Fibroblast of skin of left biceps (primary cell): ENCODE measurements at places on chromosomes 6 and 20.

GRCh38 chr6:39426073-39426456 is 103.6 kb upstream of the KCNK16 start:
- peak; percentile 59 for DNase-seq

GRCh38 chr6:100664274-100665040 is 199.7 kb upstream of the SIM1 start:
- DNase-seq = no peak

DNA sequence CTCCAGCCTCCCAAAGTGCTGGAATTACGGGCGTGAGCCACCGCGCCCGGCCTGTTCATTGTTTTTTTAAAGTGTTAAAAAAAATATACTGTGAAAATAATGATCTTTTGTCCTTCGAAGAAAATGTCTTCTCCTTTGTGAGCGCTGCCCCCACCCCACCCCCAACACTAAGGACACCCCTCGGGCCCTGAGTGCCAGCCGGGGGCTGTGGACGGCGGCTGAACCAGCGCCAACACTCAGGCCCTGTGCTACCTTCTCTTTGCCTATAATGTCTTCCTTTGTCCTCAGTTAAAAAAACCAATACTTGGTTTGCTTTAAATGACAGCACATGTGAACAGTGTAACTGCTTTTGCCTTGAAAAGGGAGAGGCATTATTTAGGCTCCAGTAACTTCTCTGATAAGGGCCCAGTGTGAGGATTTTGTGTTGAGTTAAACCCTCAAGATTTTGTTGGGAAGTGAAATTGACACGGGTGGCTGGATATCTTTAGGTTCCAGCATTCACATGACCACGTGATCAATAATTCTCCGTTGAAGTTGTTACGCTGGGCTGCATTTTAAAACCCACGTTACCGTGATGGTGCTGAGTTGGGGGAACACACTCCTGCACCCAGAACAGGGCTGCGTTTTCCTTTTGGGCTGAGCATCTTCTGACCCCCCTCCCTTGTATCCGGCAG is 9.5 kb upstream of the ADRM1 start:
- DNase-seq = no peak

GRCh38 chr6:110528930-110529325 is 52.5 kb upstream of the SLC22A16 start:
- DNase-seq = no peak

DNA sequence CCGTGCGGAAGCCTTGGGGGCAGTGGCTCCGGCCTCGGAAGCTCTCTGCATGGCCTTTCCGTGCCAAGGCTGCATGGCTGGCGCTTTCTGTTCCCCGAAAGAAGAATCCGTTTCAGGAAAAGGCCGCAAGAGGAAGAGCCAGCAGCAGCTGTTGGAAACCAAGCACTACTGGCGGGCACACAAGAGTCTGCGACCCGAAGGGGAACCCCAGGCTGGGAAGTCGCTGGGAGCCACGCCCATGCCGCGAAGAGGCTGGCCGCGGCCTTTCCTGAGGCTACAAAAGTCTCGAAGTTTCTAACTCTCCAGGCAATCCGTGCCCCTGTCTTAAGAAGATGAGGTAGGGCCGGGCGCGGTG is at the start of gene CGAS:
Gene CGAS (minus strand): TSS at position 191 of the 355 bp plus-strand sequence. CDS start 116 bp downstream, at position 75.
- peak; percentile 13 for DNase-seq

- DNase-seq = no peak
These were observed 459.1 kb upstream of the CDH4 start for GRCh38 chr20:60792941-60793340.

GRCh38 chr20:12095180-12095920 is 177.7 kb downstream of the BTBD3 start:
- DNase-seq = no peak

DNA sequence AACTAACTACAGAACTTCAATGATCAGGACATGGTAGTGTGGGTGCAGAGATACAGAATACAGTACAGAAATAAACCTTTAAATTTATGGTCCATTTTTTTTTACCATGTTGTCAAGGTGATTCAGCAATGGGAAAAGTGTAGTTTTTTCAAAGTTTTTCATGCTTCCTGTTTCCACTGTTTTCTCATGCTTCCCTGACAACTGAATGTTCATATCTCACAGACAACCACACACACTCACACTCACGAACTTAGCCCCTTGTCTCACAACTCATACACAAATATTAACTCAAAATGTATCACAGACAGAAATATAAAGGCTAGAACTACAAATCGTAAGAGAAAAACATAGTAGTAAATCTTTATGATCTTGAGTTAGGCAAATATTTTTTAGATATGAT is 232.6 kb upstream of the CDYL start:
- DNase-seq = no peak

GRCh38 chr6:7897461-7898192 is 13.0 kb downstream of the TXNDC5 start:
- DNase-seq = no peak

- DNase-seq = no peak
These were observed 353.2 kb downstream of the BTBD3 start for GRCh38 chr20:12270863-12271262.
